HuH-7.5 (cell line): ENCODE measurements at places on chromosomes 3 and 15.

DNA sequence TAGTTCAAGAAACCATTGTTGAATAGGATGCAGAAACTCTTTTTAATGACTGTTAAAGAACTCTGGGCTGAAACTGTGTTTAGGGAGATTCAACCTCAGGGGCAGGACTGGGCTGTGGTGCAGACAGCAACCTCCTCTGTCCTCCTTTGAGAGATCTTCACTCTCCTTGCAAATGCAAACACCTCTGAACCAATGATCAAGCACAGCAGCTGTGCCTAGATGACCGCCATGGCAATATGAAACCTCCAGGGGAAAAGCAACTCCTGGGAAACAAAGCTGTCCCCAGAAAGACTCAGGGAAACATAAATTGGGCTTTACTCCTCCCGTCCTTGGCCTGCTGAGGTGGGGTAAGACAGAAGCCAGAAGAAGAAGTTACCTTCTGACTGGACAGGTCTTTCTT is 52.6 kb downstream of the TBC1D2B start:
- no peak for DNase-seq

DNA sequence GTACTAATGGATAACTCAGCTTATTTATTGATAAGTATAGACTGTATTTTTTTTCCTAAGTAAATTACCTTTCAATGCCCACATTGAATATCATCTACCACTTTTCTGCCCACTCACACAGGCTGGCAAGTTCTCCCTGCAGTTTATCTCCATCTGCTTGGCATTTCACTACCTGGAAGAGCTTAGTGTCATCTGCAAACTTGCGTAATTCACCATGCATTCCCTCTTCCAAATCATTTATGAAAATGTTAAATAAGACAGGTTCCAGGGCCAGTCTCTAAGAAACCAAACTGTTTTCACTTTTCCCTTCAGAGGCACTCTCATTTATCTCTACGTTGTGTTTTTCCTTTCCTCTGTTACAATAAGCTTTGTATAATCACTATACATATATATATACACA is 1076.6 kb downstream of the IGSF11 start:
- DNase-seq, result no peak

DNA sequence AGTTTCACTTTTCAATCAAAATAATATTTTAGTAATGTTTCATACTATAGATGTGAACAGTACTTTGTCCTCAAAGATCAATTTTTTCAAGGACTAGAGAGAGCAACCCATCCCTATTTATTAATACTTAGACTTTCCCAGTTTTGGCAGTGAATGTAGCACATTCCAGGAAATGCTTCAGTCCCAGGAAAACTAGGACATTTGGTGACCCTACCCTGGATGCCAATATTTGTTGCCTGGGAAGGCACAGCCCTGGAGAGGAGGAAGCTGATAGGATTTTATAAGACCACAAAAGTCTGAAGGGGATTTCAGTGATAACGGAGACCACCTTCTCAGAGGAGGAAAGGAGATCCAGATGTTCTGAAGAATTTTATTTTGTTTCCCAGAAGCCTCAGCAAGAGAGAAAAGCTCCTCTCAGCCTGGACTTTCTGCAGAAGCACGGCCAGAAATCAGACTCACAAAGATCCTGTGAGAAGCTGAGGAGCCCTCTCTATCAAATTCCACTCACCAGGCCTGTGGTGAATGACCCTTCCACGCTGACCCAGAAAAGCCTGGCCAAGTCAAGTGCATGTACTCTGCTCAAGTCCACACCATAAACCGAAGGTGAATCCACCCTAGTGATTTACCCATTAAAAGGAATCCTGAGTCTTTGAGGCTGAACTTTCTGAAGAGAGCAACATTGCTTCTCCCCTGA is 87.7 kb upstream of the ABHD17C start:
- no peak for DNase-seq

DNA sequence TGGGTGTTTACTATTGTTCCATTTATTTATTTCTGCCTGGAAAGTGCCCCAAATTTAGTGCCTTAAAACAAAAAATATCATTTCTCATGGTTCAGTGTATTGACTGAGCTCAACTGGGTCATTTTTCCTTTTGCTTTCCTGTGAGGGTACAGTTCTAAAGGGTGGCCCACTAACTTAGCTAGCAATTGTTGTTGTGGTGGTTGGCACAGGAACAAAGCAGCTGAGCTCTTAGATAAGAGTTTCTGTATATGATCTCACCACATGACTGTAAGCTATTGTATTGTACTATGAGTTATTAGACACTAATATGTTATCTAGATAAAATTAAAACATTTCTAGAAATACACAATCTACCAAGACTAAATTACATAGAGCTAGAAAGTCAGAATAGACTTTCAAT is 1283.7 kb downstream of the OTOL1 start:
- no peak for DNase-seq

- no peak for DNase-seq
Measured at GRCh38 chr15:72758182-72758581, 25.4 kb downstream of the ADPGK start.

GRCh38 chr3:172065967-172066762 is 26.8 kb downstream of the FNDC3B start:
- no peak for DNase-seq

GRCh38 chr3:171165983-171166382 is 139.5 kb upstream of the SLC2A2 start:
- DNase-seq, result no peak

GRCh38 chr3:4780545-4780957 is 198.7 kb upstream of the BHLHE40 start:
- no peak for DNase-seq

- no peak for DNase-seq
Measured at GRCh38 chr3:101796077-101796680, 17.2 kb downstream of the NXPE3 start.

GRCh38 chr15:92613841-92614240 is 41.7 kb downstream of the FAM174B start:
- DNase-seq, result no peak

- no peak for DNase-seq
Measured at GRCh38 chr3:46135475-46135874, 72.6 kb downstream of the CCR1 start.

DNA sequence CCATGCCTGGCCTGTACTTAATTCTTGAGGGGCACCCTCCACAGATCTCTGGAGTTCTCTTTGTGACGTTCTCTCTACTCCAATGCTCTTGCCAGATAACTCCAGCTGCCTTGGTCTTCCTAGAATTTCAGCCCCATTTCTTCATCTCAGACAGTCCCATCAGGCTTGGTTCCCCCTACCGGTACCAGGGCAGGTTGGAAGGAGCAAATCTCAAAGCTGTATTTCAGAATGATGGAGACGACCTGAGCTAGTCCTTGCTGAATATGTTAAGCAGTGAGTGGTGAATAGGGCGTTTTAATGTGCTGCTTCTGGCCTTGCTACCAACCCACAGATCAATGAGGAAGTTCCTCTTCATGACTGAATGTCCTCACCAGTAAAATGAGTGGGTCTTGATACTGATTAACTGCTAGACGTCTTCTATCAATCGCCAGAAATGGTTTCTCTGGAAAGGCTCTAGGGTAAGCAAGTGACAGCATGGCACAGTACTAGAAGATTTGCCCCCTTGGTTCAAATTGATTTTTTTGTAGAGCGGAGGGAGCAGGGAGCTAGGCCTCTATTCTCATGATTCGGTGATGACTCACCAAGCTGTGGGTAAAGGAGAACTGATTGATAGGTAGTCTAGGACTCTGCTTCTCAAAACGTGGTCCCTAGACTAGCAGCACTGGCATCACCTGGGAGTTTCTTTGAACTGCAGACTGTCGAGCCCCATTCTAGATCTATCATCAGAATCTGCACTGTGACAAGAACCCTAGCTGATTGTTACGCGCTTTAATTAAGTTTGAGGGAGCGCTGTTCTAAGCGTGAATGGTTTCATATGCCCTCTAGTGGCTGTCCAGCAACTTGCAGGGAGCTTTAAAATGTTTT is 67.8 kb downstream of the UBP1 start:
- DNase-seq, result peak; percentile 23

GRCh38 chr3:173397161-173398110 is at the start of gene NLGN1:
TSS of gene NLGN1 (plus strand) at chr3:173397744.
- peak; percentile 21 for DNase-seq

GRCh38 chr3:185961675-185962232 is 23.9 kb upstream of the TRA2B start:
- DNase-seq, result no peak

DNA sequence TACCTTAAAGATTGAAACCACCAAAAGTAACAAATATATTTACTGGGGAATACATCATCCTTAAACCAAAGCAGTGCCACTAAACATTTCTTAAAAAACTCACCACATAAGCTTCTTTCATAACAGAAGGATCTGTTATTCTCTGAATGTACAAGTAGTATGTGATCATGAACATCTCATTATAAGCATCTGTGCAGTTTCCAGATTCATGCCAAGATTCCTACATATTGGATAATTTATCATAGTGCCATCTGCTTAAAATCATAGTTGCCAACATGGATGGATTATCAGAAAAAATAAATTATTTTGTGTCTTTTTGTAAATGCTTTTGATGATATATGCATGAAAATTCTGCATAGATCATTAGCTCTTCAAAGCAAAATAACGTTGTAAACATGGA is 21.8 kb upstream of the BCHE start:
- DNase-seq, result no peak

GRCh38 chr3:106294121-106294520 is 425.3 kb upstream of the CBLB start:
- DNase-seq, result no peak

DNA sequence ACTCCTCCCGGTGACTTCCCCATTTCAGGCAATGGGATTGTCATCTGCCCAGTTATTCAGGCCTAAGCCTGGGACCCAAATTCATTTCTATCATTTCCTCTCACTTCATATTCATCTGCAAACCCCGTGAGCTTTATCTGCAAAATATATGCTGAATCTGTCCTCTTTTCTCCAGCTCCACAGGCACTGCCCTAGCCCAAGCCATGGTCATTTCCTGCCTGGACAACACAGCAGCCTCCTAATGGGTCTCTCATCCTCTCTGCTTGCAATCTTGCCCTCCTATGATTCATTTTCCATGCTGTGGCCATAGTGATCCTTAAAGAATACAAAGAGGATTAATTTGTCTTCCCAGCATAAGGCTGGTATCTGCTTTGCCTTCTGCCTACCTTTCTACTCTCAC is 6.1 kb downstream of the RBP2 start:
- no peak for DNase-seq

GRCh38 chr3:11692532-11692813 is 48.8 kb upstream of the VGLL4 start:
- DNase-seq, result no peak

GRCh38 chr3:170049146-170050000 is 11.6 kb downstream of the GPR160 start:
- DNase-seq, result no peak

GRCh38 chr3:157064402-157064801 is 95.5 kb downstream of the CCNL1 start:
- DNase-seq, result no peak

DNA sequence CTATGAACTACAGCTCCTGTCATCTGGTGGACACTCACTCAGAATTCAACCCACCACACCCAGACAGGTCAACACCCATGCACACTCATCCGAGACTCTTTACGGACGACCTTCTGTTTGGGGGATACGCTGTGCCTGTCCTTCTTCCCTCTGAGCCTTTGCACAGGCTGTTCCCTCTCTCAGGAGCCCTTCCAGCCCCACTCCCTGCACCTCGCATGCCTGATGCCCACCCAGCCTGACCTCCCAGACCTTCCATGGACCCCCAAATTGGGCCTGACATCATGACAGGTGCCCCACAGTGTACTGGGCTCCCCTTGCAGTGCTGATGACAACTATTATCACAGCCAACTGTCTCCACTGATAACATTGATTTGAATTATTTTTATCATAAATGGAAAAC is 135.8 kb downstream of the NSMCE3 start:
- DNase-seq, result no peak

DNA sequence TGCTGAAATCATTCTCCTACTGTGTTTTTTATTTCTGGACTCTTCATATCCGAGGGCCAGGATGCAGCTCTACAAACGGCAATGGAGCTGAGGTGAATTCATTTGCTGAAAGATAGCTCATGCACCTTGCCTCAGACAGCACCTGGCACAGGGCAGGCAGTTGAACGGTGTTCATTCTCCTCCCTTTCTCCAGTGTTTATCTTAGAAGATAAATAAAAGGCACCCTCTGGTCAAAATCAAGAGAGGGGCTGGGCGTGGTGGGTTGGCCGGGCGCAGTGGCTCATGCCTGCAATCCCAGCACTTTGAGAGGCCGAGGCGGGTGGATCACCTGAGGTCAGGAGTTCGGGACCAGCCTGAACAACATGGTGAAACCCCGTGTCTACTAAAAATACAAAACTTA is 79.3 kb upstream of the LMOD3 start:
- no peak for DNase-seq

DNA sequence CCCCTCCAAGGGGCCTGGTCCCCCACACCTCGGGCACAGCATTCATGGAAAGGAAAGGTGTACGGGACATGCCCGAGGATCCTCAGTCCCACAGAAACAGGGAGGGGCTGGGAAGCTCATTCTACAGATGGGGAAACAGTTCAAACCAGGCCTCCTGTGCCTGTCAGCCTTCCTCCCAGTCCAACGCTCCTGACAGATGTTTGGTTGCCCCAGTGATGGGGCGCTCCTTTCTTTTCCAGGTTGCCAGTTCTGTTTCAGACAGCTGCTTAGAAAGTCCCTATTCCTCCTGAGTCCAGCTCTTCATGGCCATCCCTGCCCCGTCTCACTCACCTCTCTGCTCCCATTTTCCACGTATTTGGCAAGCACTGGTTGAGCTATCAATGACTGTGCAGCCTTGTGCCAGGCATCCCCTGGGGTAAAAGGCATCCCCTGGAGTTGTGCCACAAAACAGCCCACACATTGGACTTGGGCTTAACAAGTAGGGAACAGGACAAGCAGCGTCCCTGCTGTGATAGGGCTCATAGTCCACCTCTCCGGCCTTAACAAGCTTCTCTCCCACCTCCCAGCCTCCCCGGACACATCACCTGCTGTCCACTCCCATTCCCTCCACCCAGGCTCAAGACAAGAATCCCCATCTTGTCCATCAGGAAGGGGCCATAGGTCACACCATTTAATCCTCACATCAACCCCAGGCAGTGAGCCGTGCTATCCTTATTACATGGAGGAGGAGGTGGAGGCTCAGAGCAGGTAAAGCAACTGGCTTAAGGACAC is 6.6 kb downstream of the OXTR start:
- DNase-seq, result no peak

DNA sequence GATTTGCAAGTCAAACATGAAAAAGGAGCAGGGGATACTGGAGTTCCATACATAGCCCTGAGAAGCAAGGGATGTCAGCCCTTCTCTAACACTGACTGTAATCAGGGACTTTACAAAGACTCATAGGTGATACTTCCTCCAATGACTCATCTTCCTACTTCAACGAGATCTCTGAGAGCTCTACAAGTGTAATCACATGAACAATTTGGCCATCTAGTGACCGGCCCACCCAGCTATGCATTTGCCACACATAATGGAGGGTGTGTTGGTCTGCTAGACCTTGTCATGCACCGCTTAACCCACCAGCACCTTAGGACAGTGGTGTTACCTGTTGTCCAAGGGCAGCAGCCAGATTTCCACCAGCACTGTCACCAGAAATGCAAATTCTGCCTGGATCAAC is 75.3 kb downstream of the NCEH1 start:
- DNase-seq, result no peak

DNA sequence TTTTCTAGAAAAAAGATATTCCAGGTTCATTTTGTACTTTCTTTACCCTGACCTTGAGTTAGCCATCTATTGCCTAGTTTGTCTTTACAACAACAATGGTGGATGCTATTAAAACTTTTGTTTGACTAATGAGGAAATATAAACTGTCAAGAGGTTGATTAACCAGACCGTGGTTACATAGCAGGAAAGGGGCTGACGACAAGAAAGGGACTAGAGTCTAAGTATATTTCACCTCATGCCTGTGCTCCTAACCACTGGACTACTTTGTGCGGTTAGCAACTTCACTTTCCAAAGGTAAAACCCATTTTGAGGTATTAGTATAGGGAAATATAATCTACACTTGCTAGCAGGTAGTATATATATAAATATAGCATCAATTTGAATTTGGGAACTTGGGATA is 327.1 kb downstream of the SATB1 start:
- DNase-seq, result no peak
